ENCODE measurements at places on chromosomes 12 and 14.

DNA sequence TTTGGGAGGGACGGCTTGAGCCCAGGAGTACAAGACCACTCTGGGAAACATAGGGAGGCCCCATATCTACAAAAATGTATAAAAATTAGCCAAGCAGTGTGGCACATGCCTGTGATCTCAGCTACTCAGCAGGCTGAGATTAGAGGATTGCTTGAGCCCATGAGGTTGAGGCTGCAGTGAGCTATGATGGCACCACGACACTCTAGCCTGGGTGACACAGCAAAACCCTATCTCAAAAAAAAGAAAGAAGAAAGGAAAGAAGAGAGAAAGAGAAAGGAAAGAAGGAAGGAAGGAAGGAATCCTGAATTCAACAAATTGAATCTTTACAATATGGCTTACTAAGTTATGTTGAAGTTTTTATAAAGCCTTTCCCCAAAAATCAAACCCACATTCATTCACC lies 2.1 kb downstream of the KIF21A start:
- no peak for DNase-seq

- DNase-seq, result peak; percentile 10
Observed at GRCh38 chr14:86027144-86027543, 497.2 kb downstream of the FLRT2 start.

GRCh38 chr14:53149668-53150316 lies 3.3 kb downstream of the DDHD1 start:
- DNase-seq, result peak; percentile 27

GRCh38 chr14:24013654-24014514 lies 25.2 kb downstream of the DHRS4L2 start:
- peak; percentile 61 for DNase-seq

DNA sequence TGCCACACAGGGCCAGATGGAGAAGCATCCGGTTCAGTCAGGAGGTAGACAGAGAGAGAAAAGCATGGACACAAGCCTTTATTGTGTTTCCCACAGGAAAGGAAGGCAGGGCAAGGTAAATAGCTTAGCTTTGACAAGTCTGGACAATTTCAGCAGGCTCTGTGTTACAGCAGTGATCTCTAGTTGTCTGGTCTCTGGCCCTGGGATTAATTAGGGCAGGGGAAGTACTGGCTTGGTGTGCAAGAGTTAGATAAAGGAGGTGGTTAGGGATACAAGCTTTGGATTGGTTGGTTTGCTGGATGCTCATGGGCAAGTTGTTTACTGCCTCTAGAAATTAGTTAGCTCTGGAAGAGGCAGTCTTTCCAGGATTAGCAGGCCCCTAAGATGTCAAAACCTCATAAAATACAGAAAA lies 15.1 kb upstream of the NGDN start:
- no peak for DNase-seq

DNA sequence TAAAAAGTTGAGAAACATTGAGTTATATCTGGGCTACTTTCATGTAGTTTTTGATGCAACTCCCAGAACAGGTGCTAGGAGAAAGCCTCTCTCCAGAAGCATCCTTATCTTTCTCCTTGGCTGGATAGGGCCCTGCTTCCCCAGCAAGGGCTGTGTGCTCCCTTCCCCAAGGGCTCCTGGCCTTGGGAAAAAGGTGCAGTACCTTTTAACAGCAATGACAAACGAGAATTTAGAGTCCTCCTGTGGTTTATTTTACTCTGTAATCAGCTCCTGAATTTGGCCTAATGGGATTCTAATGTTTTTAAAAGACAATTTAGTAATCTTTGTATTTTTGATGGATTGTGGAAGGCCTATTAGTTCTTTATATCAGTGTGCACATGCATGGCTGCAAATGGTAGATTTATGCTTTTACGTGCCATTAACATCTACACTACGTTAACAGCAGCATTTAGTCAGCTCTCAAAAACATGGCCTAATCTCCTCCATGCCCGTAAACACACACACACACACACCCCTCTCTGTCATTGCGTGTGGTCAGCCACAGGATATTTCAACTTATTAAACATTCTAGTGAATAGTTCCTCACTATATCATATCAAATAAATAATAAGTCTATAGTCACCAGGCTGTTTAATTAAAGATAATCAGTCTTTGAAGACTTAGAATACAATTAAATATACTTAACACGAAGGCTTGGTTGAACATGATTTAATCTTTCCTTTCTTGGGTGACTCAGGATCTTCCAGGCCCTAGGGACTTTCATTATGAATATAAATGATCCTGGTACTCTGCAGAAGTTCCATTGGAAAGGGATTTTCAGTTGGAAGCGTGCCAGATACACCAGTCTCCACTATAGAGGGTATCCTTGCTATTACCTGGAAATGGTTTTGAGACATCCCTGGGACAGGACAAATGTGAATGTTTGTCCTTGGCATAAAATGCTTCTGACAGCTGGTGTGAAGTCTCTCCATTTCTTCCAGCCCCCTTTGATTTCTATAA lies 181.4 kb upstream of the PWP1 start:
- DNase-seq, result no peak

DNA sequence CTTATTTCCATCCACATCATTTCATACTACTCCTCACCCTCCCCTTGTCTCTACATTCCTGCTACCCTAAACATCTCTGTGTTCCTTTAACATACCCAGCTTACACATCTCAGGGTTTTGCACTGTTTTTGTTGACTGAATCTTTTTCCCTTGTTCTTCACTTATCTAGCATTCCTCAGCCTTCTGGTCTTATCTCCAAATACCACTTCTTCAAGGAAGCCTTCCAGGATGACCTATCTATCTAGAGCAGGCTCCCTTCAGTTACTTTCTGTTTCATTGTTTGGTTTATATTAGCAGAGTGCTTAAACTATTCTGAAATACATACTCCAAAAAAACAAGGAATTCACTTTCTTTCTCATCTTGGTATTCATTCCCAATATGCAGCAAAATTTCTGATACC lies 353.1 kb downstream of the NAV3 start:
- no peak for DNase-seq

DNA sequence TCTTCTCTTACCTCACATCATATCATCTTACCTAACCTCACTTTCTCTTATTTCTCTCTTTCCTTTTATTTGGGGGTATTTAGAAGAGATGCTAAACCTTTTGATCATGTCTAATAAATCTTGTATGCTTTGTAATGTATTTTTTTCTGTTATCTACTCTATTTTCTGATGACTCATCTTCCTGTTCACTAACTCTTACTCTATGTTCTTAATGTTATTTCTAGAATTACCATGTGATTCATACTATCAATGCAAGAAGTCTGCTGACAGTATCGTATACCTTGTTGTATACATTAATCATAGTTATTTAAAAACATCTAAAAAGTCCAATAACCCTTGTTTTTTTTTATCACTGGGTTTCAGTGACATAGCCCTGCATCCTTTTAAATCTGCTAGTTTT lies 62.3 kb downstream of the MGAT4C start:
- DNase-seq, result no peak

Data from CD14-positive monocyte (primary cell).